ENCODE measurements at places on chromosomes 1 and 21.

DNA sequence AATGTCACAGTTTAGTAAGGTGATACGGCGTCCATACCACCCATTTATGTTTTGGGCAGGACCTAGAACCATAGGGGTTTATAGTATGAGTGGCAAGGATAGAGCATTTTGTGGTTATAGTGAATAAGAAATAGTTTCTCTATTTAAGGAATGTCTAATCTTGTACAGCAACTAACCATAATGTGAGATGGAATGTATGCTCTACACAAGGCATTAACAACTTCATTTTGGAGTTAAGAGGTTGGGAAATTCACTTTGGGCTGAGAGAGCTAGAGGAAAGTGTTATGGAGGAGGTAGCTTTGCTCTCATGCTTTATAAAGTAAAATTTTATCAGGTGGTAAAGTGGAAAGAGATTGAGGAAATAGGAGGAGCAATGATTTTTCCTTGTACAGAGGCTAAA, 3.0 kb upstream of the MCL1 start:
- DNase-seq: no peak

GRCh38 chr21:37370152-37371040, 3.8 kb downstream of the DYRK1A start:
- DNase-seq: no peak

DNA sequence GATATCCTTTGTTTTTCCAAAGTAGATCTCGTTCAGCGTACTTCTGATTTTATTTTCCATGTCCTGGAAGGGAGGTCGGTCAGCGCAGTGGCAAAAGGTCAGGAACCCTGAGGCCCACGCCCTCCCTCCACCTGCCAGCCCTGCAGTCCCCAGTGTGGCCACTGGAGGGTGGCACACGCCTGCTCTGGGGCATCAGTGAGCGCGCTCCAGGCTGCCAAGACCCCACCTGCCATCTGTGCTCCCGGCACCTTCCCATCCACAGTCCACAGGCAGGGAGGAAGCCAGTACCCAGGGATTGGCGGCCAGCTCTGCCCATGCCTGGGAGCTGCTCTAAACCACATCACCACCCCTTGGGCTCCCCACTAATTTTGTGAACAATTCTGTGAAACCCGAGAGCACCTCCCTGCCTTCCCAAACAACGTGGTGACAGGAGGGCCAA, 32.3 kb downstream of the SLC66A1 start:
- DNase-seq: no peak

DNA sequence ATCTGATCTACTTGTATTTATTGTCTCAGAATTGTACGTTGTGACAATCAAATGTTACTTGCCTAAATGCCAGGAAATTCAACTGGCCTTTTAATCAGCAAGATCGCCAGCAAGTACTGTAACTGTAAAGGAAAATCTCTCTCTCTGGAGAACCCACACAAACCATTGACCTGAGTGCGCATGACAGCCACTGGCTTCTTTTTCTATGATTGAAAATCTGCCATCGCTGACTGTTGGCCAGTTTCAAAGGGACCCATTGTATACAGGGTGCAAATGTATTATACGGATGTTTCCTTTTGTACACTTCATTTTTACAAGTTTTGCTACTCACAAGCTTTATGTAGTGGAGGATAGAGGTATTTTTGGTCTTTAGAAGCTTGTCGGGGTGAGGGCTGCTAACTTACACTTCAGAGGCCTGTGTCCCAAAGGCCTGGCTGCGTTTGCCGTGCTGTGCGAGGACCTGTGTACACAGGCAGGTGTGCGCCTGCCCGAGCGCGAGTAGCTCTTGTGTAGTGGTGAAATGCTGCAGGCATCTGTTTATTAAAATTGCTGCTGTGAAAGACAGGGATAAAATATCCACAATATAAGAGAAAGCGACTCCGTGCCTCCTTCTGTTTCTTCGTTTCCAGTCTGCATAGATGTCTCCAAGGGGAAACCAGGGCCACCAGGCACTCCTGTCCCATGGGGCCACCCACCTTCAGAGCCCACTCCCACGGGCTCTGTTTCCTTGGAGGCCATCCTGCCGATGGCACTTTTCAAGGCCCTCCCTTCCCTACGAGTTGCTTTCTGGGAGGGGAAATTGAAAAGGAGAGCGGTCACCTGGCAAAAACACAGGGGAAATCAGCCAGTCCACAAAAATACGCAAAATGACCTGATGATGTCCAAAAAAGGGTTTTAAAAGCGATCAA, 25.3 kb upstream of the TRAPPC10 start:
- no peak for DNase-seq

- no peak for DNase-seq
These were observed 281.6 kb downstream of the PLA2G4A start for GRCh38 chr1:187110351-187110750.

- no peak for DNase-seq
These were observed 44.2 kb upstream of the LAPTM5 start for GRCh38 chr1:30801771-30802198.

- DNase-seq: no peak
These were observed 11.7 kb downstream of the PTPRC start for GRCh38 chr1:198650506-198650905.

GRCh38 chr1:202101184-202101583, 21.5 kb upstream of the GPR37L1 start:
- DNase-seq: no peak

GRCh38 chr1:147612366-147612765, 58.0 kb downstream of the ACP6 start:
- DNase-seq: no peak

DNA sequence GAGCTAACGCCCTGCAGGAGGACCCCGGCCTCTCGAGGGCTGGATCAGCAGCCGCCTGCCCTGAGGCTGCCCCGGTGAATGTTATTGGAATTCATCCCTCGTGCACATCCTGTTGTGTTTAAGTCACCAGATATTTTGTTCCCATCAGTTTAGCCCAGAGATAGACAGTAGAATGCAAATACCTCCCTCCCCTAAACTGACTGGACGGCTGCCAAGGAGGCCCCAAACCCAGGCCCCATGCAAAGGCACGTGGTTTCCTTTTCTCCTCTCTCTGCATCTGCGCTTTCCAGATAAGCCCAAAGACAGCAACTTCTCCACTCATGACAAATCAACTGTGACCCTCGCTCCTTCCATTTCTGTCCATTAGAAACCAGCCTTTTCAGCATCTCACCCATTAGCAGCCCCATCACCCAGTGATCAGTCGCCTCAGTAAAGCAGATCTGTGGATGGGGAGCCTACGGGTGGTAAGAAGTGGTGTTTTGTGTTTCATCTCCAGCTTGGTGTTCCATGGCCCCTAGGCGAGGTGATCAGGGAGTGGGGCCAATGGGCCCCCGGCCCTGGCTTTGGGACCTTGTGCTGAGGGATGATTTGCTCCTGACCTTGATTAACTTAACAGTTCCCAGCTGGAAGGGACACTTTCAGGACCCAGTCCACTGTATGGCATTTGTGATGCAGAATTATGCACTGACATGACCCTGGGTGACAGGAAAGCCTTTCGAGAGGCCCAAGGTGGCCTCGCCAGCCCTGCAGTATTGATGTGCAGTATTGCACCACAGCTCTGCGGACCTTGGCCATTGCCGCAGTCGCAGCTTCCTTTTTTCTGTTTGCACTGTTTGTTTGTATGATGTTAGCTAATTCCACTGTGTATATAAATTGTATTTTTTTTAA, 5.2 kb downstream of the NPPA start:
- no peak for DNase-seq

DNA sequence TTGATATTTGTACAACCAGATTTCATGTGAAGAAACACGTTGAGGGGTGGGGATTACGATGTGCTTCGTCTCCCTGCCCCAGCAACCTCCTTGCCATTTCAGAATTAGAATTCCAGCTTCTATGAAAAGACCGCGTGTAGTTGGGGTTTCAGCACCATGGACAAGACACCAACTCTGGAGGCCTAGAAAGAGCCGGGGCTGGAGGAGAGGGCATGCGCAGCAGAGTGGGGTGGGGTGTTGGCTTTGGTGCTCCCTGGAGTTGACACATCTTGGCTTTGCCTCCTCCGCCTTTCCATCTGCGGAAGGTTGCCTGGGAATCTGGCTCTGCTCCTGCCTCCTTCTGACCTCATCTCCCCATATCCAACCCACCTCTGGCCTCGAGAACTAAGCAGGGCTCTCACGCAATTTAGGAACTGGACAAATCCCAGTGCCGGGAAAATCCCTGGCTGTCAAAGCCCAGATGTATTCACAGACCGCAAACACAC, 11.8 kb downstream of the HTR6 start:
- DNase-seq: no peak

GRCh38 chr1:86618358-86618757, 71.5 kb downstream of the CLCA4 start:
- no peak for DNase-seq

- no peak for DNase-seq
These were observed 51.7 kb downstream of the TOR1AIP2 start for GRCh38 chr1:179825798-179826460.

DNA sequence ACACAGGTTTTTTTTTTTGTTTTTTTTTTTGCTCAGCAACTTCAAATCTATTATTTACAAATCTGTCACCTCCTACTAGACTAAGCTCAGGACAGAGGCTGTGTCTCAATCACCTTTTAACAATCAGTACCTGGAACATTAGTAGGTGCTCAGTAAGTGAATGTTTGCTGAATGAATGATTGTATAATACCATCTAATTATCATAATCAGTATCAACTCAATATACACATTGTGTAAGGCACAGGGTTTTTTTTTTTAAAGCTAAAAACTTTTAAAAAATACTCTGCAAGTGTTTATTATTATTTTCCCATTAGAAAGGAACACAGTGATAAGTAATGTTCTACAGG, 9.2 kb downstream of the ERRFI1 start:
- no peak for DNase-seq

GRCh38 chr1:183178545-183178944, 7.5 kb upstream of the LAMC2 start:
- DNase-seq: no peak

DNA sequence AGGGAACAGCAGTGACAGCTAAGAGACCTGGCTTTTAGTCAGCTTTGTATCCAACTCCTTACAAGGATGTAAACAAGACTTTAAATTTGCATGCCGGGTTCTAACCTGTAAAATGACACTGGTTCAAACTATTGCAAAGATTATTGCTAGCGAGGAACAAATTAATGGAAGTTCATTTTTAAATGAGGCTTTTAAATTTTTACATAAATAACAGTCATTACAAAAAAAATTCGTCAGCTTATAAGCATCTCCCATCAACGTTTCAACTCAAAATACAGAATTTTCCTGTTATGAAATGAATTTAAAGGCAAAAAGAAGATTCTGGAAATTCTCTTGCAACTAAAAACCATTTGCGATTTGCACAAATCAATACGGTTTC, 668 bp downstream of the KIF14 start:
- DNase-seq: no peak

DNA sequence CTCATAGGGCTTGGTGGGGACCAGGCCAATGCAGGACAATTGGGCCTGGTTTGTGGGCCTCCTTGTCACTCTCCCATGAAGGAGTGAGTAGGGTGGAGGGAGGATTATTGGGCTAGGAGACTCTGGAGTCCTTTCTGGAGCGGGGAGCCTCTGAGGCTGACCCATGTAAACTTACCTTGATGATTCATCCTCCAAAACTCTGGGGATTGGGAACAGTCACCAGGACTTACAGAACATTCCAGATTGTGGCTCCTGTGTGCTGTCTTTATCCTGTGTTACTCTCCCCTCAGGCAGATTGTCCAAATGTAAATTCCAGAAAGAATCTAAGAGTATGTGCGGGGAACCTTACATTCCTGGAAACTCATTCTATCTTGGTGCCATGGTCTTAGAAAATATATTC, 197.6 kb downstream of the CAMTA1 start:
- no peak for DNase-seq

DNA sequence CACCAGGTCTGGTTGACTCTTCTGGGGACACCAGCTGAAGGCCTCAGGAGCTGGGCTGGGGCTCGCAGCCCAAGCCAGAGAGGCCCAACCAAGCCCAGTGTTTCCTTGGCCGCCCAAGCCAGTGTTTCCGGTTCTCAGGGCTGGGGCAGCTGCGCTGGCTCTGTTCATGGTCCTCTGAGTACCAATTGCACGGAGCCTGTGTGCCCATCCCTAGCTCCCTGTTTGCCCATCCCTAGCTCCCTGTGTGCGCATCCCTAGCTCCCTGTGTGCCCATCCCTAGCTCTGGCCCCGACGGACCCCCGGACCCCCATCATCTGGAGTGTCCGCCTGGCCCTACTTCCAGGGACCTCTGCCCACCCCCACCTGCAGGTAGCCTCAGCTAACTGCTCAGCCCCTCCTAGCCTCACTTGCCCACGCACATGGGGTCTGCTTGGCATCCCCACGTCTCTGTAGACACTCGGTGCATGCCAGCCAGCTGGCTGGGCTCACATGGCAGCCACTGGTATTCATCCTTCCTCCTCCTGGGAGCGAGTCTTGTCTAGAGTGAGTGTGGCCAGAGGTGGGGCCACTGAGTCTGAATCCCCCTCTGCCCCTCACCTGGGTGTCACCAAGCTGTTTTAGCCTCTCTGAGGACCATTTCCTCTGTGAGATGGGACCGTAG, 64.0 kb downstream of the WNT9A start:
- no peak for DNase-seq

DNA sequence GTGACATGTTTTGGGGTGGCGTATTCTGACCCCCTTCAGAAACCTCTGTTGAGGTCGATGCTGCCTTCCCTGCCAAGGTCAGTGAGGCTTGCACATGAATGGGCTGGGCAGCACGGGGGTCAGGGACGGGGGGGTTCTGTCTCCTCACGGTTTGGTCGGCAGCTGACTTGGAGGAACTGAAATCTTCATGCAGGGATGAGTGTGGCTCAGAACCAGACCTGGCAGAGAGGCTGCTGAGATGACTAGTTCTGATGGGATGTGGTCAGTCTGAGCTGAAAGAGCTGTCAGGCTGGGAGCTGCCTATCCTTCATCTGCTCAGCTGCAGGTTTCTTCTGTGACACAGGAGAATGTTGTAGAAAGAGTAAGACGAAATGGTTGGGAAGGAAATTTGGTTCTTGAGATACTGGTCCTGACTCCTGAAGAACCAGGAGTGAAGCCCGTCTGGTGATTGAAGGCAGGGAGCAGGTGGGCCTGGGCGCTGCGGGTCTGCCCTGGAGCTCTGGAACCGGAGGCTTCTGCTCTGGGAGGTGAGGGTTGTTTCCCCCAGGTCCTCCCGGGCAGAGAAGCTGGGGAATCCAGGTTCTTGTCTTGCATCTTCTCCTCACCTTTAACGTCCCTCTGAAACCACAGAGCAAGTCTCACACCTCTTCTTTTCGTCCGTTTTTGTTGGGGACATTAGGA, 3.3 kb downstream of the SLX9 start:
- DNase-seq: no peak

DNA sequence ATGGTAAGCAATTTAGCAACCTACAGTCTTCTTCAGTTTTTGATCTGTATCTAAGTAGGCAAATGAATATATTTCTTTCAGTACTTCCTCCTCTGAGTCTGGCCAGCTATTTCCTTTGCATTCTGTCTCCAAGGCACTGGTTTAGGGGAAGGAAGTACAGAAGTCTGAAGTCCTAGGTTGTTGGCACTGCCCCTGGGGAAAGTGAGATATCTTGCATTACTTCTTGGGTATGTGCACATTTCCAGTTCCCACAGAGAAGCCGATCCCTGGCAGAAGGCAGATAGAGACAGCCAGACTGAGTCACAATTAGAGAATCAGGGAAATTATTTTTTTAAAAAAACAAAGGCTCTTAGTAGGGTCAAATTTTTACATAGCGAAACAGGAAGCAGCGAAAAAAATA, 98.8 kb downstream of the RASAL2 start:
- peak; percentile 26 for DNase-seq

Data from kidney epithelial cell (primary cell).